ENCODE measurements at places on chromosomes 11 and 22.

GRCh38 chr11:26522912-26523610, 49.0 kb downstream of the MUC15 start:
- DNase-seq, result no peak

DNA sequence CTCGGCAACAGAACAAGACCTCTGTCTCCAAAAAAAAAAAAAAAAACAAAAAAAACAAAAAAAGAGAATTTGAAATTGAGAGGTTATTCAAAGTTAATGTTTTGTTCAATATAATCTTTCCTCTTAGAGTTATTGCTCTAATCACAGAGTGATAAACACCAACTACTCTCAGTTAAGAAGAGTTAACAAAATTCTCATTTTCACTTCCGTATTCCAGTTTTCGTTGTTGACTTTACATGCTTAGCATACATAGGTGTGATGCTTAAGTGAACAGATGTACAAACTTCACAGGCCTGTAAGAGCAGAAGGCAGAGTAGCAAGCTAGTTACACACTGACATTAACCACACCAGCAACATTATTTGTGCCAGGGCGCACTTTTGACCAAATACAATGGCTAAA, 12.3 kb downstream of the EIF4ENIF1 start:
- no peak for DNase-seq

DNA sequence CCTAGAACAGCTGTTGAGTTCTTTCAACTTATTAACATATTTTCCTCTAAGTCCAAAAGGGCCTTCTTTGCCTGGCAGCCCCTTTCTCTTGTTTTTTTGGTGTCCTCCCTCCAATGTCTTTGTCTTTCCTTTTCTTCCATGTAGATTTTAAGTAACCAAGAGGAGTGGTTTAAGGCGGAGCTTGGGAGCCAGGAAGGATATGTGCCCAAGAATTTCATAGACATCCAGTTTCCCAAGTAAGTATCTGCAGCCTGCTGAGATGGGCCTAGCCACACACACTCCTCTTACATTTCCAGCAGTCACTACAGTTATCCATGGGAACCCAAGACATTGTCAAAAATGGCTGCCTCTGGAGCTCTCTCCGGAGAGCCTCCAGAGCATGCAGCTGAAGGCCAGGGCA, 4.5 kb upstream of the TMA7B start:
- DNase-seq, result no peak

- no peak for DNase-seq
Observed at GRCh38 chr22:41909310-41910049, 5.4 kb downstream of the SHISA8 start.

- DNase-seq, result no peak
Observed at GRCh38 chr11:63595296-63595695, 18.9 kb downstream of the PLAAT3 start.

- DNase-seq, result peak; percentile 86
Observed at GRCh38 chr11:16863389-16863788, 124.9 kb downstream of the C11orf58 start.

- no peak for DNase-seq
Observed at GRCh38 chr11:67281552-67282150, 7.5 kb upstream of the ANKRD13D start.

GRCh38 chr11:2463766-2464277, 19.0 kb downstream of the KCNQ1 start:
- DNase-seq, result no peak

GRCh38 chr11:1195682-1196515, 27.0 kb upstream of the MUC5B start:
- DNase-seq, result no peak

DNA sequence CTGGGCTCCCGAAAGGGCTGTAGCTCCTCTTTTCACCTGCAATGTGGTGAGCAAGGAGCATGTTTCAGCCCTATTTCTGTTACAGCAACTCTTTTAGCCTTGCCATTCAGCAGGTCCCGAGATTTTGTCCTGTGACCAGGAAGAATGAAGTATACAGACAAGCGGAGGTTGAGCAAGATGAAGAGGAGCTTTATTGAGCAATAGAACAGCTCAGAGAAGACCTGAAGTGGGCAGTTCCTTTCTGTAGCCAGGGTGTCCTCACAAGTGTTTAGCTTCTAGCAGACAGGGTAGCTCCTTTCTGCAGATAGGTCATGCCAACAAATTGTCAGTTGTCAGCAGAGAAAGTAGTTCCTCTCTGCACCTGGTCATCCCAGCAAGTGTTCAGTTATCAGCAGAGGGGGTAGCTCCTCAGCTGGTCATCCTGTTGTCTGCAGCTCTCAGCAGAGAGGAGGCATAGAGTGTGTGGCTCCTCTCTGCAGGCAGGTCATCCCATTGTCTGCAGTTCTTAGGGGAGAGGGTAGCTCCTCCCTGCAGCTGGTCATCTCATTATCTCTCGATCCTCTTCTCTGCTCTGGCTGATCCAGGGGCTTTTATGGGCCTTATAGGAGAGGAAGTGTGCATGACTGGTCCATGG, 5.4 kb upstream of the OR56A4 start:
- no peak for DNase-seq

GRCh38 chr11:50174189-50174588, 141.5 kb downstream of the OR4C45 start:
- no peak for DNase-seq

DNA sequence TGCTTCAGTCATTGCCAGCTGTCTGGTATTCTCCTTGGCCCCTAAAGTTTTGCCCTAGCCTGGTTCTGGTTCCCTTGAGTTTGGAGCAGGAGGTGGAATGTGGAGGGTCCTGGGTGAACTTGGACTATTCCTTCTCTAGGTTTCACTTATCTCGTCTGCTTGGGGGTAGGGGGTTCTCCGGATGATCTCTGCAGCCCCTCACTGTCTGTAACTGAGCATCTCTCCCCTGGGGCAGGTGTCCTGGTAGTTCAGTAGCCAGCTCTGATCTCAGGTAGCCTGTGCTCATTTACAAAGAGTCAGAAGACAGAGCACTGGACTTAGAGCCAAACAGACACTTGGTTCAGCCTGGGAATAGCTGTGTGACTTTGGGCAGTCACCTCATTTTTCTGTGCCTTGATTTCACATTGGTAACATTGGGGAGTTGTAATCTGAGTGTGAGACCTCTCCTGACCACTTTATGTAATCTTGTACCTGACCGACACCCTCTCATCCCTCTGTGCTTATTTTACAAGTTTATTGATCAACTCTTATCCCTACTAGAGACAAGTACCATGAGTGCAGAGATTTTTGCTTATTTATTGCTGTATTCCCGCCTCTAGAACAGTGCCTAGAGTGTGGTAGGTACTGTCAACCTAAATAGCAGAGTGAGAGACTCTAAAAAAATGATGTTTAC, 804 bp downstream of the CCDC134 start:
- DNase-seq, result no peak

DNA sequence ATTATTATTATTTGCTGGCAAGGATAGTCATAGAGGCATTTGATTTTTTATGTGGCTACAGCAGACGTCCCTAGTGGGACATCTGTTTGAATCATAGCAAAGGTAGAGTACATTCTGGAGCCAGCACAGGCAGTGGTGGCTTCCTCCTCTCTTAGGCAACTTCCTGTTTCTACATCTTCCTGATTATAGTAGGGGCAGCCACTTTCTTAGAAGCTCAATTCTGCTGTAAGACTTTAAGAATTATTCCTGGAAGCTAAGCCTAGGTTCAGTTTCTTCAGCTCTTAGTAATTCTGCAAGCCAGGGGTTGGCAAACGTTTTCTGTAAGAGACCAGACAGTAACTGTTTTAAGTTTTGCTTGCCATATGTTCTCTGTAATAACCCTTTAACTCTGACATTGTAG, 129.3 kb upstream of the TENM4 start:
- no peak for DNase-seq

GRCh38 chr22:50551160-50551752, 5.6 kb downstream of the KLHDC7B start:
- DNase-seq, result no peak

- DNase-seq, result no peak
Observed at GRCh38 chr11:26062660-26063059, 269.3 kb upstream of the ANO3 start.

DNA sequence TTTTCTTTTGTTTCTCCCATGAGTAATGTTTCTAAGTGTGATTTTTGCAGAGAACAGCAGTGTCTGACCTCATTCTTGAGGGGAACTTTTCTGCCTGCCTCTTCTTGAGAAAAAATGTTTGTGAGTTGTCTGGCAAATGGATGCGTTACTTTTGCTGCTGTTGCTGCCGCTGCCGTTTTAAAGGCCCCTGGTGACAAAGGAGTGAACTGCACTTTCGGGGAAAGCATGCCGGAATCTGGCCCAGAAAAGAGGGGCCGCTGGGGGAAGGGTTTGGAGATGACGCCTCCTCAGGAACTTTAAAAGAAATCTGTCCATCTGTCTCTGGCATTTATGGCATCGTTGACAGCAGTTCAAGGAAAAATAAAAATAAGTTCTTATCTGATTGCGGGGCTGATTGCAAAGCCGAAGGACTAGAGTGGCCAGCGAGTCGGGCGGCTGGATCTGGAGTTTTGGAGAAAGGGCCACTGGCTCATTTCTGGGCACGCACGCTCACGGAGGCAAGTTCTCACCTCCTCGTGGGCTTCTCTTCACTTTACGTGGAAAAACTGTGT, 16.5 kb downstream of the ZBTB16 start:
- DNase-seq, result no peak

- DNase-seq, result no peak
Observed at GRCh38 chr22:33328789-33329296, 270.7 kb upstream of the SYN3 start.

- no peak for DNase-seq
Observed at GRCh38 chr11:9535189-9535781, 38.2 kb upstream of the WEE1 start.

DNA sequence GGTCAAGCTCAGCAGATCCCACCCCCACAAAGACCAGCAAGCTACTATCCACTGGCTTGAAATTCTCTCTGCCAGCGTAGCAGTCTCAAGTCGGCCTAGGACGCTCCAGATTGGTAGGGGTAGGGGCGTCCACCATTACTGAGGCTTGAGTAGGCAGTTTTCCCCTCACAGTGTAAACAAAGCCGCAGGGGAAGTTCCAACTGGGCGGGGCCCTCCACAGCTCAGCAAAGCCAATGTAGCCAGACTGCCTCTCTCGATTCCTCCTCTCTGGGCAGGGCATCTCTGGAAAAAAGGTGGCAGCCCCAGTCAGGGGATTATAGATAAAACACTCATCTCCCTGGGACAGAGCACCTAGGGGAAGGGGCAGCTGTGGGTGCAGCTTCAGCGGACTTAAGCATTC, 1064.9 kb upstream of the TENM4 start:
- no peak for DNase-seq

GRCh38 chr11:120124355-120124754, 13.6 kb downstream of the TRIM29 start:
- peak; percentile 47 for DNase-seq

- no peak for DNase-seq
Observed at GRCh38 chr11:9210922-9211320, 54.2 kb downstream of the DENND5A start.

DNA sequence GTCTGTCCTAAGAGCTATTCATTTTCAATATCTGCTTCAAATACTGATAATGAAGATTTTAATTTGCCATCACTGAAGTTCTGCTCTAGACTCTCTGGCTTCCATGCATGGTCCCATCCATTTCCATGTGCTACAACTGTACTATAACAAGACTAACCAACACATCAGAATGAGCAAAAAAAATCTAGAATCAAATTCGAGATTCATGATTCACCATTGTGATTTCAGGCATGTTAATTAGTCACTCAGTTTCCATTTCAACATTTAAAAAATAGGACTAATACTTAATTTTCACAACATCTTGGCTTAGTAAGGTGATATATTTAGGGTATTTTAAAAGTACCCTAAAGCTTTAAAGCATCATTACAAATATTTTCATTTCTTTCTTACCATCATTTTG, 22.8 kb downstream of the PICALM start:
- no peak for DNase-seq

DNA sequence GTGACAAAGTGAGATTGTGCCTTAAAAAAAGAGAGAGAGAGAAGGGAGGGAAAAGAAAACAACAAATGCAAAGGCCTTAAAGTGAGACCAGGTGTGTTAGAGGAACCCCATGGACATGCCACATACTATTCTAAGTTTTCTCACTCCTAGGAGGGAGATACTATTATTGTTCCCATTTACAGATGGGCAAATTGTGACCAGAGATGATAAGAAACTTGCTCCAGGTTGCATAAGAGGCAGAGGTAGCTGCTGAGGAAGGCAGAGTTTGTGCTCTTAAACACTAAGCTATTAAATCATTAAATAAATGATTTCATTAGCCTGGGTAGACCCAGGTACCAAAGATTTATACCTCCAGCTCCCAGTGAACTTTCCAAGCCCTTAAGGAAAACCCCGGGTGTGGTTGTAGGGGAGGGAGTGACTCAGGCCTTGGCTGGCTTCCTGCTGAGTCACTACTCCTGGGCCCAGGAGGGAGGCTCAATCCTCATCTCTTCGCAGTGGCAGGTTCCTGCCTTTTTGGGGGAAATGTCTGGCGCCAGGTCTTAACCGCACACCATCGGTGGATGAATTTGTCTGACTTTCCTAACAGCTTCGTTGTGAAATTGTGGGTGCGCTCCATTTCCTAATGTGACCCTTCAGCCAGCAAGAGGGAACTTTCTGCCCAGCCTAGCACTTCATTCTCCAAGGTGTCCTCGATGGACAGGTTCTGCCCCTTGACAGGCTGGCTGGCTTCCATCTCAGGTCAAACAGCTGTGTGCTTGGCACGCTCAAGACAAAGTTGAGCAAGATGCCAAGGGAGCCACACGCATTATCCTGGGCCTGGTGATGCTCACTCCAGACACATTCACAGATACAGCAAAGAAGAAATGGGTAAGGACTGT, 33.4 kb upstream of the PTPRJ start:
- DNase-seq, result no peak

GRCh38 chr11:63032457-63032856, 16.8 kb upstream of the SLC22A8 start:
- no peak for DNase-seq

DNA sequence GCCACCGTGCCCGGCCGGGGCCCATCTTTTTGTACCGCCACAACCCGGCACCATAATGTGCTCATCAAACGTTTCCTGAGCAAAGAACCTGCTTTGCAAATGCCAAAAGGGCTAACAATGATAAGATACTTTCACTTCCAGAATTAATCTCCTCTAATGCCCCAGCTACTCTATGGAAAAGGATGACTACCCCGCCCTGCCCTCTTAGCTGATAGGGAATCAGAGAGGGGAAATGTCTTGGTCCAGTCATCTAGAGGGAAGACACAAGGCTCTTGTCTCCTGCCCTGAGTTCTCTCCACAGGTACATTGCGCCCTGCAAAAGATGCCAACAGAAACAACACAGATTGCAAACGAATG, 586 bp downstream of the TTLL1 start:
- DNase-seq, result peak; percentile 15

GRCh38 chr11:37748641-37749040, 1150.6 kb upstream of the RAG2 start:
- no peak for DNase-seq

DNA sequence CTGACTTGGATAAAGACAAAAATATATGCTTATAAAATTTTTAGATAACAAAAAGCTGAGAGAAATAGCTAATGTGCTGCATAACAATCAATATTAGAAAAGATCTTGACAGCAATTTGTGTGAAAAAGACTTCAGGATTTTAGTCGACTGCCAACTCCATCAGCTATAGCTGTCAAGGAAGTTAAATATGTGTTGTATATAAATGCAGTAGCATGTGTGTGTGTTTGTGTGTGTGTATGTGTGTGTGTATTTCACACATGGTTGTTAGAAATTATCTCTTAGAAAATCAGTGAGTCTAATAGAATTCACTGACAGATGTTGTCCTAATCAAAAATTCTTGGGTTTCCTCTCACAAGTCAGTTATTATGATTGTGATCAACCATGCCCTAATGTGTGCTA, 171.2 kb downstream of the CASP12 start:
- no peak for DNase-seq
